Stimulated activated CD8-positive, alpha-beta memory T cell treated with anti-CD3 and anti-CD28 coated beads, Interleukin-15, amount 100 ng/mL, for 4 hours (primary cell): ENCODE measurements at places on chromosomes 5 and 9.

- no peak for DNase-seq
Observed at GRCh38 chr5:1795931-1796330, 3.7 kb downstream of the MRPL36 start.

DNA sequence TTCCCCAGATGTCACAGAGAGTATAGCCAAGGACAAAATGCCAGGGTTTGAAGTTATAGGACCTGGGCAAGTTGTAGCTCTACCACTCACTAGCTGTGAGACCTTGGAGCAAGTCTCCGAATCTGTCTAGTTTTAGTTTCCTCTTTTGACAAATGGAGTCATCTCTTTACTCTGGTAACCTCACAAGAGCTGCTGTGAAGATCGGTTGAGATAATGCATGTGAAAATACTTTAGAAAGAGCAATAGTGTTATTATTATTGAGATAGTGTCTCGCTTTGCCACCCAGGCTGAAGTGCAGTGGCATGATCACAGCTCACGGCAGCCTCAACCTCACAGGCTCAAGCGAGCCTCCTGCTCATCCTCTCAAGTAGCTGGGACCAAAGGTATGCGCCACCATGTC is 117.9 kb upstream of the NR5A1 start:
- no peak for DNase-seq

DNA sequence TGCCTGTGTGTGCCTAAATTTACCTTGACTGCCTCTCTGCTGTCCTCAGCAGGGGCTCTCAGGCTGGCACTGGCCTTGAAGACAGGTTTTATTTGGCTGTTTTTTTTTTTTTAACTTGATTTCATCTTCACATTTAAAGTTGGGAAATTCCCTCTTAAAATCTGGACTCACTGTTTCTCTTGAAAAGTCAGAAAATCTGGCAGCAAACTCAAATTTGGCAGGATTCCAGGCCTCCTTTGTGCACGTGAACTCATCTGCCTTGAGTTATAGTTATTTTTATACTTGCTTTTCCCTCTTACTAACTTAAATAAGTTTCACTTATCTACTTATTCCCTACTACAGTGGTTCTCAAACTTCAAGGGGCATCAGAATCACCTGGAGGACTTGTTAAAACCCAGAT is 118.4 kb upstream of the MAP3K1 start:
- DNase-seq = no peak

- no peak for DNase-seq
Observed at GRCh38 chr9:134190232-134191121, 26.1 kb upstream of the RNU6ATAC start.

- no peak for DNase-seq
Observed at GRCh38 chr5:79560771-79561524, 47.0 kb upstream of the HOMER1 start.

DNA sequence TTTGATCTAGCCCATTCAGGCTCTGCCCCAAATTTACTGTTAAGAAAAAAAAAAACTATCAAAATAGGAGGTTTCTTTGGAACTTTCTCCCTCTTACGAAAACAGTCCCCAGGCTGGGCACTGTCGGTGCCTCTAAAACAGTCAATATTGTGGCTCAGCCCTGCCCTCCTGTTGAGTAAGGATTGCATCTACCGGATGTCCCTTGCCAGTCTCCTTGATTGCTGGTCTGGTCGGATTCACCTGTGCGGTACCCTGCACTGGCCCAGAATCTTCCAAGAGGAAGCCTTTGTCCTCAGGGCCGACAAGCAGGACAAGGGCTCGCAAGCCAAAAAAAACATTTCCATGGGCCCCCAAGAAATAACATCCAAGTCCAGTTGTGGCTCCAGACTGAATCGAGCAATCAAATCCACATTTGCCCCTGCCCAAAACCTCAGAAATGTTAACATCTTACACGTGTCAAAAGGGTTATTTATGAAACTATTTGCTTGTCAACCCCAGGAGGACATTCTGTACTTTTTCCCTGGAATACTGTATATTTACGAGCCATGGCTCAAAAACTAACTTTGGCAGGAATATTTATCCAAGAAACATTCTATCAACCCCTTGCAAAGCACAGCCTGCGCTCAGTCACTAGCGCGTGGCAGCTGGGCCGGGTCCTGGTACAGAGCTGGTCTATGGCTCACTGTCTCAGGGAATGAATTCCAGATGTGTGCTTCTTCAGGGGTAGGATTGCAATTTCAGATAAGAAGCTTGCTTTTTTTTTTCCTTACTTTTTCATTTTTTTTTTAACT is 129.2 kb upstream of the ADRA1B start:
- no peak for DNase-seq

DNA sequence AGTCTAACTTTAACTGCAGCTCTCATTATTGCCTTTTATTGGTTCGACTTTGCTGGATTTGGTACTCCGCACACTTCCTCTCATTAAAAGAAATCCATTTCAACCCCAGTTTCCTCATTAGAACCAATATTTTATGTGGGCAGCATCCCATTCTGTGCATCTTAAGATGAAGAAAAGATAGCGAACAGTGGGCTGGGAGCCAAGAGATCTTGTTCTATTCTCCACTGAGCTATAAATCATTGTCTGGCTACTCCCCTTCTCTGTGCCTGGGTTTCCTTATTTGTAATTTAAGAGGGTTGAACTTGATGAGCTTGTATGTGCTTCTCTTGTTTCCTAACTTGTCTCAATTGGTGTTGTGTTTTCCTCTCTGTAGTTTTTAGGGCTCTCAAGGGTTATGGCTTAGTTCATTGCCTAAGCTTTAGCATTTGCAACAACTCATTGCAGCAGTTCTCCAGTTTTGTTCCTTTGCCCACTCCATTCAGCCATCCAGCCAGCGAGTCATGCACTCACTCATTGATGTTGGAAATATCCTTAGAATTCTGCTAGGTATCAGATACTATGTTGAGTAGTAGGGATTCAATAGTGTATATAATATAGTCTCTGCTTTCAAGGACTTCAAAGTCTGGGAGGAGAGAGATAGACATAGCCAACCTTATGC is 273.3 kb upstream of the TNC start:
- DNase-seq = no peak

- DNase-seq = no peak
Observed at GRCh38 chr5:52776116-52776515, 11.6 kb upstream of the ITGA1 start.

GRCh38 chr9:2837915-2838314 is 6.0 kb downstream of the PUM3 start:
- no peak for DNase-seq
